ENCODE measurements at places on chromosomes 13 and 19. TPM values are rescaled to one million over a fixed set of nuclear protein-coding genes. Genes with fewer than 3 reads are reported as not detected.

TNNI3 gene
- not detected for total RNA-seq

- DNase-seq, result no peak
Observed at GRCh38 chr19:51301266-51301665, 10.2 kb upstream of the IGLON5 start.

- DNase-seq, result no peak
Observed at GRCh38 chr13:114130131-114130836, 2.1 kb downstream of the RASA3 start.

GRCh38 chr19:45306518-45307027 lies 16.1 kb downstream of the CKM start:
- no peak for DNase-seq

GRCh38 chr13:99665711-99666110 lies 164.4 kb downstream of the TM9SF2 start:
- no peak for DNase-seq

GRCh38 chr19:32498648-32499200 lies 82.3 kb upstream of the PDCD5 start:
- DNase-seq, result no peak

GRCh38 chr13:47723898-47724297 lies 277.2 kb downstream of the SUCLA2 start:
- no peak for DNase-seq
